ENCODE measurements at places on chromosomes 16 and 17.

GRCh38 chr17:917391-917811, 62.2 kb downstream of the NXN start:
- DNase-seq = no peak

- no peak for DNase-seq
These were observed 688 bp upstream of the ITGB3 start for GRCh38 chr17:47252766-47253512.

DNA sequence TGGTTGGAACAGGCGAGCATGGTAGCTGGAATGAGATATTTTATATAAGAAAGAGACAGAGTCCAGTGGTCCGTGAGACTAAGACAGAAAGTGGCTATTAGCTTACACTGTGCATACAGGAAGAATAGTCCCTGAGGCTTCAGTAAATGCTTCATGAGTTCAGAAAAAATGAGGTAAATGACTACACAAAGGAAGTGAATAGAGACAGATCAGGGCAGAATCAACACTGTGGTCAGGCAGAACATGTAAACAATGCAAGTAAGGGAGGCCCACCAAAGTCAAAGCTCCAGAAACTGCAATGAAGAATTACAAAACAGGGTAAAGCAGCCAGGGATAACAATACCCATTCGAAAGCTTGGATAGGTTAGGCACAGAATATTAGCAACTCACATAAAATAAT, 4.8 kb downstream of the ABCA10 start:
- DNase-seq = no peak

DNA sequence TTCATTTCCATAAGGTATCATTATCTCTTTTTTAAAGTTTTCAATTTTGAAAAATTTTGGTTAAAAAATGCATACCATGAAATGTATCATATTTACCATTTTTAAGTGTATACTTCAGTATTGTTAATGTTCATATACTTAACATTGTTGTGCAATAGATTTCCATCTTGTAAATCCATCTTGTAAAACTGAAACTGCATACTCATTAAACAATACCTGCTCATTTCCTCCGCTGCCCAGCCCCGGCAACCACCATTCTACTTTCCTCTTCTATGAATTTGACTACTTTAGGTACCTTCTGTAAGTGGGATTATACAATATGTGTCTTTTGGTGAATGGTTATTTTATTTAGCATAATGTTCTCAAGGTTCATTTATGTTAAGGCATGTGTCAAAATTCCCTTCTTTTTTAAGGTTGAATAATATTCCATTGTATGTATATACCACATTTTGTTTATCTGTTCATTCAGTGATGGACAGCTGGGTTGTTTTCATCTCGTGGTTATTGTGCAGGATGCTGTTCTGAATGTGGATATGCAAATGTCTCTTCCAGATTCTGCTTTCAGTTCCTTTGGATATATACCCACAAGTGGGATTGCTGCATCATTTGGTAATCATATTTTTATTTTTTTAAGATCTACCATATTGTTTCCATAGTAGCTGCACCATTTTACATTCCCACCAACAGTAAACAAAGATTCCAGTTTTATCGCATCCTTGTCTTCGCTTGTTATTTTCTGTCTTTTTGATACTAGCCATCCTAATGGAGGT, 6.7 kb downstream of the CCL2 start:
- no peak for DNase-seq

- DNase-seq = no peak
These were observed 18.3 kb downstream of the PDIA2 start for GRCh38 chr16:301235-301634.

DNA sequence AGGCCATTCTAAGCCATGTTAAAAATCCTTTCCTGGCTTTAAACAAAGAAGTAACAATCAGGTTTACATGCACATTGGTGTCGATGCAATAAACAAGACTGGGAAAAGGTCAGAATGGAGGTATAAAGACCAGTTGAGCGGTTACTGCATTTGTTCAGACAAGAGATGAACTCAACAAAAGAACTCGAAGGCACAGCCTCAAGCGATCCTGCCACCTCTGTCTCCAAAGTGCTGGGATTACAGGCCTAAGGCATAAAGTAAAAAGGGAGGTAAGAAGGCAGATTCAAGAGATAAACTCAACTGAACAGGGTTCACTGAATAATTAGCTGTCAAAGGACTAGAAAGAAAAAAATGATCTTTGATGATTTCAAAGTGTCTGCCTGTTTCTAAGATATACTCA, 39.4 kb downstream of the USP32 start:
- DNase-seq = no peak

- DNase-seq = no peak
These were observed 26.9 kb upstream of the XYLT1 start for GRCh38 chr16:17497648-17498047.

DNA sequence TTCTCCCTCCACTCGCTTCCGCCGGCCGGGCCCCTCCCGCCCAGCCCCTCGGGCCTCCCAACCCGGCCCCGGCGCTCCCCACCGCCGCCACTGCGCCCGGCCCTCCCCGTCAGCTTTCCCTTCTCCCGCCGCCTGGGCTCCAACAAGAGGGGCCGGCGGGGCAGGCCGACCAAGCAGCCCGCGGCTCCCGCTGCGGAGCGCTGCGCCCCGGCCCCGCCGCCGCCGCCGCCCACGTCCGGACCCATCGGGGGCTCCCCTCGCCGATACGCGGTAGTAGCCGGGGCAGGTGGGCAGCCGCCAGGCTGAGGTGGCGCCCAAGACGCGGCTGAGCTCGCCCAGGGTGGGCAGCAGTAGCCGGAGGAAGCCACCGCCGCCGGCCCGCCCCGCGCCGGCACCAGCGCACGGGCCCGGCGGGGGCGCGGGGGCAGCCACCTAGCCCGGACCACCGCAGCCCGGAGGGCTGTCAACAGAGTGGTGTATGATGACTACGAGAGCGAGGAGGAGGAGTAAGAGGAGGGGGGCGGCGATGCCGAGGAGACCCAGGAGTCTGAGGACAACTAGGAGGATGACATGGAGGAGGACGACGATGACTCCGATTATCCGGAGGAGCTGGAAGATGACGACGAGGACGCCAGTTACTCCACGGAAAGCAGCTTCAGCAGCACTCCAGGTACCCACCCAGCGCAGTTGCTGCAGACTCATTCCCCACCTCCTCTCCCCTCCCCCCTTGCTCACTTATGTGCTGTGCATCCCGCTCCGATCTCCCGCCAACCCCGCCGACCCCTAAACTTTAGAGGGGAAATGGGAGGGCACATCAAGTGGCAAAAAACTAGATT, 498 bp downstream of the LRRC37B start:
- peak; percentile 17 for DNase-seq

GRCh38 chr17:80599546-80600305, 55.1 kb downstream of the RPTOR start:
- DNase-seq = no peak

Data from stimulated activated CD4-positive, alpha-beta T cell treated with anti-CD3 and anti-CD28 coated beads, Interleukin-2, amount 100 ng/mL, for 4 hours (primary cell).